ENCODE measurements at places on chromosomes 3 and 15. TPM values are rescaled to one million over a fixed set of nuclear protein-coding genes. Genes with fewer than 3 reads are reported as not detected.

- no peaks in the 10 kb centered on the region for H3K27me3 ChIP-seq
- H3K36me3 ChIP-seq, result no peaks in the 10 kb centered on the region
- no peak overlapping the region for H3K4me3 ChIP-seq
Measured at GRCh38 chr3:170896781-170897180, 11.7 kb downstream of the EIF5A2 start.

GRCh38 chr15:51076524-51077220 lies 18.0 kb downstream of the TNFAIP8L3 start:
- no peaks in the 10 kb centered on the region for H3K36me3 ChIP-seq
- peaks cover 43% of the 10 kb centered on the region for H3K4me1 ChIP-seq
- H3K27ac ChIP-seq, result peak overlapping the region; percentile 76
- no peaks in the 10 kb centered on the region for H3K27me3 ChIP-seq

DNA sequence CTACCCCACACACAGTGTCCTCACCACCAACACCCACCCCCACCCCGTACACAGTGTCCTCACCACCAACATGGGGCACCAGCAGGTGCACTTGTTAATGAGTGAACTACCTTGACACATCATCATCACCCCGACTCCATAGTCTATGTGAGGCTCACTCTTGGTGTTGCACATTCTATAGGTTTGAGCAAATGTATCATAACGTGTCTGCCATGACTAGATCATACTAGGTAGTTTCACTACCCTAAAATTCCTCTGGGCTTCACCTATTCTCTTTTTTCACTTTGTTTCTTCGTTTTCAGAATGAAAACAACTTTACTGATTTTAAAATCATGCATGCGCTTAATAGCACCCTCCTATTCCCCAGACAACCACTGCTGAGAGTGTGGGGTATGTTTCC lies 102.6 kb upstream of the SLC6A6 start:
- H3K27ac ChIP-seq, result no peak overlapping the region
- no peaks in the 10 kb centered on the region for H3K27me3 ChIP-seq
- H3K36me3 ChIP-seq, result no peaks in the 10 kb centered on the region

DNA sequence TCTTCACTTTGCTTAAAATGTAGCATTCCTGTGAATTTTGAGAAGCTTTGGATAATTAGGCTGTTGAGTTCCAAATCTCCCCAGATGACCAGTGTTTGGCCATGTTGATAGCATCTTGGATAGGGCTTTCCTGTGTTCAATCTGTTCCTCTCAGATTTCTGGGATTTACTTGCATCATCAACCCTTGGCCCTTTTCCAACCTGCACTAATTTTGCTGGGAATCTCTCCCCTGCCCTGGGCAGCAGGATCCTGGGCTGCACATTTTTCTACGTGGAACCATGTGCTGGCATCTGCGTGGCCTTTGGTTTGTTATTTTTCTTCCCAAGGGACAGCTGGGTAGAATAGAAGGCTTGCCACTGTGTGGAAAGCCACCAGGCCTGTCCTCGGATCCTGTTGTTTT lies 75.4 kb upstream of the PLXNA1 start:
- no peak overlapping the region for H3K4me3 ChIP-seq
- H3K27ac ChIP-seq, result no peak overlapping the region
- H3K36me3 ChIP-seq, result no peaks in the 10 kb centered on the region
- H3K27me3 ChIP-seq, result no peaks in the 10 kb centered on the region
- no peak for DNase-seq
- H3K4me1 ChIP-seq, result peaks cover 12% of the 10 kb centered on the region

- H3K36me3 ChIP-seq, result no peaks in the 10 kb centered on the region
- H3K27me3 ChIP-seq, result no peaks in the 10 kb centered on the region
- no peak overlapping the region for H3K4me3 ChIP-seq
- peak; percentile 75 for DNase-seq
- H3K27ac ChIP-seq, result no peak overlapping the region
Measured at GRCh38 chr3:139434764-139435307, 41.5 kb downstream of the RBP2 start.

DNA sequence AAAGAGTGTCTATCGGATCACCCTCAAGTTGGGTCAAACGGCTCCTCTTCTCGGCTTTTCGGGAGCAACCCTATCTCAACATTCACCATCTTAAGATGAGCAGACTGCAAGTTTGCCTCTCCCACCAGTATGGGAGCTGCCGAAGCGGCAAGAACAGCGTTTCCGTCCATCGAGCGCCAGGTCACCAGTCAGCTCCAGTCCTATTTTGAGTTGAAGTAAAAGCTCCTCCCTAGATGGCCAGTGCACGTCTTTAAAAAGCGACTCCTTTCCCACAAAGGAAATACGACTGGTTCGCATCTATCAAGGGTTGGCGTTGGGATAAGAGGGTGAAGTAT lies 369 bp upstream of the U2SURP start:
- peak overlapping the region; percentile 87 for H3K27ac ChIP-seq
- H3K36me3 ChIP-seq, result no peaks in the 10 kb centered on the region
- peak overlapping the region; percentile 90 for H3K4me3 ChIP-seq
- DNase-seq, result peak; percentile 93

- no peak overlapping the region for H3K4me3 ChIP-seq
- no peaks in the 10 kb centered on the region for H3K36me3 ChIP-seq
- no peak overlapping the region for H3K27ac ChIP-seq
Measured at GRCh38 chr3:10798600-10799367, 17.2 kb upstream of the SLC6A11 start.

DNA sequence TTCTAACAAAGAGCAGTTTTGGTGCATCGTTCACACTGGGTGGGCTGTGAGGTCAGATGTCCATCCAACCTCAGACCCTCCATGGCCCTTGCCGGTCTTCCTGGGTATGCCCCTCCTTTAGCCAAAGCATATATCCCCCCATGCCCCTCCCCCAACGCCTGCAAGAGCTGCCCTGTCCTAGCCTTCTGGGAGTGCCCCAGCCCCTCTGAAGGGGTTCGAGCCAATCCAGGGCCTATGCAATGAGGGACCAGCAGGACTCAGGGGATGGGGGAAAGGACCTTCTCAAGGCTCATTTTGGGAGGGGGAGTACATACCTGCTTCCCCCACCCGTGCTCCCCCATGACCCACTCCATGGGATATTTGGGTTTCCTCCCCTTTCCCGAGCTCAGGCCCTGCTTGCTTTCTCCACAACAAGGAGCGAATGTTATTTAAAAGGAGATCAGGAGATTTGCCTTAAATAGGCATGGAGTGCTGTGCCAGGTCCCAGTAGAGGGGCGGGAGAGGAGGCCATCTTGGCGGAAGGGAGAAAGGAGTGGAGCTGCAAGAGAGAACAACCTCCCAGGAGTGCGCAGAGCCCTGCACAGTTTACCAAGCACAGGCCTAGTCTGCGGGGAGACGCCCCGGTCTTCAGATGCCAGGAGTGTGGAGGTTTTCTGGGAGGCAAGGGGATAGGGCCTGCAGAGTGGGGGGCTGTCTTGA lies 18.2 kb downstream of the PIF1 start:
- peak overlapping the region; percentile 92 for H3K27ac ChIP-seq
- H3K27me3 ChIP-seq, result no peaks in the 10 kb centered on the region
- H3K4me3 ChIP-seq, result peak overlapping the region; percentile 38
- no peak for DNase-seq
- H3K36me3 ChIP-seq, result no peaks in the 10 kb centered on the region
- H3K4me1 ChIP-seq, result peaks cover 64% of the 10 kb centered on the region

DNA sequence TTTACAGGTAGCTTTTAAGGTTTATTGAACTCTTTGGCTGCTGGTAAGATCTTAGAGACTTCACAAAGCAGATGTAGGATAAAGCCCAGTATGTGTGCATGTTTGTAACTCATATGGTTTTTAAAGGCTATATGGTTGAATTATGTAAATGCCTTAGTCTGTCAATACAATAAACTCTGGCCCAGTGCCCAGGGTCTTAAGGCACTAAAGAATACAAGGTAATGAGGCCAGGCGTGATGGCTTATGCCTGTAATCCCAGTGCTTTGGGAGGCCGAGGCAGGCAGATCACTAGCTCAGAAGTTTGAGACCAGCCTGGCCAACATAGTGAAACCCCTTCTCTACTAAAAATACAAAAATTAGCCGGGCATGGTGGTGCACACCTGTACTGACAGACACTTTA lies 170.3 kb upstream of the CGNL1 start:
- no peak overlapping the region for H3K27ac ChIP-seq
- H3K27me3 ChIP-seq, result no peaks in the 10 kb centered on the region
- H3K4me1 ChIP-seq, result no peaks in the 10 kb centered on the region
- no peaks in the 10 kb centered on the region for H3K36me3 ChIP-seq
- no peak for DNase-seq

- H3K4me3 ChIP-seq, result no peak overlapping the region
- H3K27me3 ChIP-seq, result peaks cover 92% of the 10 kb centered on the region
- H3K36me3 ChIP-seq, result no peaks in the 10 kb centered on the region
- H3K27ac ChIP-seq, result no peak overlapping the region
- no peak for DNase-seq
Measured at GRCh38 chr3:147415286-147415685, 6.1 kb downstream of the ZIC1 start.

- H3K27me3 ChIP-seq, result no peaks in the 10 kb centered on the region
- no peak overlapping the region for H3K27ac ChIP-seq
- no peak overlapping the region for H3K4me3 ChIP-seq
- H3K4me1 ChIP-seq, result peaks cover 36% of the 10 kb centered on the region
Measured at GRCh38 chr15:78444255-78444654, 6.2 kb downstream of the IREB2 start.

- no peak overlapping the region for H3K27ac ChIP-seq
- DNase-seq, result no peak
- no peaks in the 10 kb centered on the region for H3K27me3 ChIP-seq
Measured at GRCh38 chr3:116663161-116664110, 46.1 kb upstream of the TUSC7 start.

DNA sequence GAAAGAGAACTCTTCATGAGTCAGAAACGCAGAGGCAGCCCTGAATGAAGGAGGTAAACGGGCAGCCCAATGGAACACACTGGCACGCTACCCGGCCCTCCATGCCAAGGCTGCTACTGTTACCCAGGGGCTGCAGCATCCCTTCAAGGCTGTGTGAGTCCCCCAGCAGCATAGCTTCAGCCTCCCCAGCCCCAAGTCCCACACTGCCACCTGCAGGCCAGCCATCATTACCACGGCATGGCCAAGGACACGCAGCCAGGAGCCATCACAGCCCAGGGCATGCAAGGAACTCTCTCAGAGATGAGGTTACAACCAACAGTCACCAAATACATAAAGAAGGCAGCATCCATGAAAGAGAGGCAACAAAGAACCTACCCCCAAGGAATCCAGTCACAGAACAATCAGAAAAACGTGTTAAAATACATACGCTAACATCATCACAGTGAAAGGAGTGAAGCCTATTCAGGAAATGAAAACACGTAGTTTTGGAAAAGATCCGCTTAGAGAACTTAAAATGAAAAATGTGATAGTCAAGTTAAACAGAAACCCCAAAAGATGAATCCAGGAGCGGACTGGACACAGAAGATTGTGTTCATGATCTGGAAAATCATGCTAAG lies 22.4 kb downstream of the PLA2G4F start:
- H3K27me3 ChIP-seq, result peaks cover 12% of the 10 kb centered on the region
- no peak overlapping the region for H3K27ac ChIP-seq
- H3K4me3 ChIP-seq, result no peak overlapping the region
- no peaks in the 10 kb centered on the region for H3K4me1 ChIP-seq
- H3K36me3 ChIP-seq, result no peaks in the 10 kb centered on the region

- no peaks in the 10 kb centered on the region for H3K4me1 ChIP-seq
- H3K4me3 ChIP-seq, result no peak overlapping the region
- H3K27ac ChIP-seq, result no peak overlapping the region
- no peaks in the 10 kb centered on the region for H3K36me3 ChIP-seq
Measured at GRCh38 chr15:45091161-45091560, 22.8 kb downstream of the DUOX2 start.

DNA sequence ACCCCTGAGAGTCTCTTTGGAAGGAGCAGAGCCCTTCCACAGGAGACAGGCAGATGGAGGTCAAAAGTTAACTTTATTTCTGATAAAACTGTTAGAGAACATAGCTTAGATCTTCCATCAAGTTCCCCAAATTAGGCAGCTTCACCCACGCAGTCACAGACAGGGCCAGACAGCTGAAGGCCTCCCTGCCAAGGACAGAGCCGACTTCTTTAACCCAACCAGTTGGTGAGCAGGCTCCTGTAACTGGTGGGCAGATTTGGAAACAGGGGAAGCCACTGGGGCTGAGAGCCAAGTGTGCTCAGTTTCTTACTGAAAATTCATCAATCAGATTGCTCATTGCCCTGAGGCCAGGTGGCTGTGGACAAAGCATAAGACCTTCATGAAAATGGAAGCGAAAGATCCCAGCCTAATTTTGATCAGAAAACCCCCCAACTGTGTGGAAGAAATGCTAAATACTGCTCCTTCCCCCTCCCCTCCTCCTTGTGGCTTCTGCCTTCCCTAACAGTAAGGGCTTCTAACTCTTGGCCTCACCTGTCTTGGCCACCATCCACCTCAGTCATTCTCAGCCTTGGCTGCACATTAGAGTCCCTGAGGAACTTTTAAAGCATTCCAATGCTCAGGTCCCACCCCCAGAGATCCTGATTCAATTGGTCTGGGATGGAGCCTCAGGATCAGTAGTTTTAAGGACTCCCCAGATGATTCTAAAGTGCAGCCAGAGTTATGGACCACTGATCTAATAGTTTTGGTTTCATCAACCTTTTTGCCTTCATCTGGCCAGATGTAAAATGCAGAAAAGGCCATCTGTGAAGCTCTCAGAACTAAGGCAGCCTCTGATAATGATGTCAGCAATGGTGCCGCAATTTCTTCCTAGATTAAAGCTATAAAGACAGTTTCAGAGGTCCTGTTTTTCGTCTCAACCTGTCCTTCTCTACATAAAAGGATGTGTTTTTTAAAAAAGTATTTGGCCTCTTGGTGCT lies 11.5 kb downstream of the CLRN1 start:
- H3K36me3 ChIP-seq, result no peaks in the 10 kb centered on the region
- H3K27ac ChIP-seq, result no peak overlapping the region
- no peak overlapping the region for H3K4me3 ChIP-seq
- H3K27me3 ChIP-seq, result no peaks in the 10 kb centered on the region
- no peak for DNase-seq
- no peaks in the 10 kb centered on the region for H3K4me1 ChIP-seq

- H3K4me1 ChIP-seq, result no peaks in the 10 kb centered on the region
- no peak within 1 kb of the TSS for H3K27ac ChIP-seq
- H3K4me3 ChIP-seq, result no peak within 1 kb of the TSS
Measured at GRCh38 chr3:57199895-57200297, at the start of gene HESX1. HESX1 (minus strand) TSS chr3:57199978; CDS start chr3:57199918, 60 bp downstream.

Gene CMC1
- total RNA-seq, result 9.1 TPM

Gene C3orf49
- not detected for total RNA-seq

Gene SH2D7
- not detected for total RNA-seq

Gene BNC1
- not detected for total RNA-seq

Gene DAZL
- not detected for total RNA-seq

Gene ZMYND10
- total RNA-seq, result 0.50 TPM

Gene IMPG2
- total RNA-seq, result 0.83 TPM
